ENCODE measurements at places on chromosomes 12 and 14.
A peak's percentile ranks its signal among the peaks of the same experiment; 100 is the strongest.

- no peak for DNase-seq
Measured at GRCh38 chr14:27587103-27587502, 989.3 kb upstream of the NOVA1 start.

- DNase-seq: no peak
Measured at GRCh38 chr14:35708062-35708461, 101.0 kb downstream of the RALGAPA1 start.

DNA sequence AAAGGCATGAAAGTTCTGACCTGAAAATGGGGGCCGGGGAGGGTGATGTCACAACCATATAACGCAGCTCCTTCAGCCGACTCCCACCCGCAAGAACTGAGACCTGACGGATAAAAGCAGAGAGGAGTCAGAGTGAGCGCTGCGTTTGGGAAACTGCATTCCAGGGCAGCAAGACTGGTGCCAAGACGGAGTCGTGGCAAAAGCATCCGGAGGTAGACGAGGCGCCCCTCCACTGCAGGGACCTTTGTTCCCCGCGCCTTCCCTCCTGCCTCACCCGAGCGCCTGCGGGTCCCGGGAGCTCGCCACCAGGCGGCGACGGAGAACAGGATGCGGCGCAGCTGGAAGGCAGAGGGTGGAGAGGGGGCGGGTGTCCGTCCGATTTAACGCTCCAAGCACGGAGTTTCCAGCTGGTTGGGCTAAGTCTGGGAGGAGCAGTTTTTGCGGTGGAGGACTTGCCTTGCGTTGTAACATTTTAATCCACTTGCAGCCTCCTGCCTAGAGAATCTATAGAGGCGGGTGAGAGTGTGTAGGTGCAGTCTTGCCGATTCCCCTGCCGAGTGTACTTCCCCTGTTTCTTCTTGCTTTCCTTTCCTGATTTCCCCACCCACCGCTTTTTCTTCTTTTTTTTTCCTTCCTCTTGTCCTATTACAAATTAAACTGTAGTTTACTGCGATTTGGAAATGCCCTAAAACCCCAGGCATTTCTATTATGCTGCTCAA is 1.2 kb upstream of the CPNE8 start:
- peak; percentile 67 for DNase-seq

- DNase-seq: no peak
Measured at GRCh38 chr14:58844544-58844943, 206.8 kb downstream of the DACT1 start.

- no peak for DNase-seq
Measured at GRCh38 chr12:132084621-132085290, 59.4 kb downstream of the DDX51 start.

DNA sequence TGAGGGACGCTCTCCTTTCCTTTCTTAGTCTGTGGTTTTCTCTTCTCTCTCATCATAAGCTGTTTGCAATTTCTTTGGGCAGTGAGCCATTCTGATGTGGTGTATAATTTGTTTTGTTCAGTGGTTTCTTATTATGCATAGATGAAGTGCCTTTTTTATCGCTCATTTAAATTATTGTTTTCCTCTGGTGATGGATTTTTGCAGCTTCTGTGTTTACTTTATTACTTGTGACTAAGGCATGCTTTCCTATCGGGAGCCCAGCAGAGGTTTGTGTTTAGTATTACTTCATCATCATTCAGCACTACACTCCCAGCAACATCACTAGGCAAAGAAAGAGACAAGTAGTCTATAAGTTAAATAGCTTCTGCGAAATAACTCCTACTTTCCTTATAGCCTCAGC is 586.6 kb upstream of the NOVA1 start:
- DNase-seq: no peak

DNA sequence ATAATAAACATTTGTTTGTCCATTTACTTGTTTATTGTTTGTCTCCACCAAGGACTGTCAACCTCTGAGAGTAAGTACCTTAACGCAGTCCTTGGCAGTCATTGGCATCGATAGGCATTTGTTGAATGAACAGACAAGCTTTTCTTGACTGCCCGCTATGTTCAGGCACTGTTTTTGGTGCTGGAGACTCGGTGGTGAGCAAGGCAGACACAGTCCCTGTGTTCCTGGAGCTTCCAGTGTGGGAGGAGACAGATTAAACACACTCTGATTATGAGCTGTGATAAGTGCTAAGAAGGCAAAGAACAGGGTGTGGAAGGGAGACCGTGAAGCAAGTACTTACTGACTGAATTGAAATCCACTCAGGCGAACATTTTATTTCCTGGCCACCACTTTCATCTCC is 1.2 kb downstream of the ATP6V0A2 start:
- no peak for DNase-seq

DNA sequence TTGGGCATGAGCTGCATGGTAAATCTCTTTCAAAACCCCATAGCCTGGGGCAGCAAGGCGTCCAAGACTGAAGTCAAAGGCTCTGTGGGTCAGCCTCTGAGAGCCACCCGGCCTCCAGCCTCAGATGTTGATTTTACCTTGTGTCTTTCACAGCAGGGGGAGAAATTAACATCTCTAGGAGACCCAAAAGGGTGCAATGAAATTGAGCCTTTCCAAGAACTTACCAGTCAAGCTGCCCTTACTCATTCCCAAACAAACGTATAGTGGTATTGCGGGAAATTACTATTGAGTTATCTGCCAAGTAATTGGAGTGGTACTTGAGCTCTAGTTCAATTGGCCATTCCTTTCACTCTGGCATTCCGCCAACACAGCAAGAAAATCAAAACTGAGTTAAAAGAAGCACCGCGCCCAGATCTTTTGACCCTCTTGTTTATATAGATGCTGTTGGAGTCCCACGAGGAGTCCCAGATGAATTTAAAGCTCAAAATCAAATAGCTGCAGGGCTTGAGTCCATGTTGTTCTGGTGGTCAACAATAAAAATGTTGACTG is 380.7 kb upstream of the SYT1 start:
- DNase-seq: no peak

DNA sequence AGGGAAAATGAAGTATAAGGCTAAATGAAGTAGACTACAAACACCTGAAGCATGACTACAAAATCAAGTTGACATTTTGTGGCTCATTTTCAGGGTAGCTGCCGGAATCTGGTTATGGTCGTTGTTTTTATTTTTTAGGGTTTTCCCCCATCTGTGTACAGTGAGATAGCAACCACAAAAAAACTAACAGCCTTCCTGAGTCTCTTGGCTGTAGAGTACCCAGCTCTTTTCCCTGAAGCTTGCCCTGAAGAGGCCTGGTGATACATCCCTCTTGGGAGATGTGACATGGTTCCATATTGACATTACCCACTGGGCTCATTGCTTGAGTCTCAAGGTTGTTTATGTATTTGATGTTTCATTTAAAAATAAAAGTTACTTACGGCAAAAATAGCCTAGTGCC is 424.0 kb downstream of the ZFP36L1 start:
- no peak for DNase-seq

- no peak for DNase-seq
Measured at GRCh38 chr14:24798911-24799462, 165.0 kb upstream of the GZMB start.

DNA sequence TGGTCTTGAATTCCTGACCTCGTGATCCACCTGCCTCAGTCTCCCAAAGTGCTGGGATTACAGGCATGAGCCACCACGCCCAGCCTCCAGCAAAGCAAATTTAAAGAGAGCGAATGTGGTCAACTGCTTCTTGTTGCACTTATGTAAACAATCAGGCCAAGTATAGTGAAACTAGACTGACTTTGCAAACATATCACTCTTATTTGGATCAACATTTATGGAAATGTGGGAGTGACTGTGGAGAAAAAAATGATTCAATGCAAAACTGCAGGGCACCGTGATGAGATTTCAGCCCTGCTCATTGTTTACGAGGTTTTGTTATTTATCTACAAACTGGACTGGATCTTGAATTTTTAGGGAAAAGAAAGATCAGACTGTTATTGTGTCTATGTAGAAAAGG is 28.1 kb downstream of the TMEM121 start:
- no peak for DNase-seq

GRCh38 chr12:104055686-104056388 is 5.8 kb upstream of the GLT8D2 start:
- no peak for DNase-seq

DNA sequence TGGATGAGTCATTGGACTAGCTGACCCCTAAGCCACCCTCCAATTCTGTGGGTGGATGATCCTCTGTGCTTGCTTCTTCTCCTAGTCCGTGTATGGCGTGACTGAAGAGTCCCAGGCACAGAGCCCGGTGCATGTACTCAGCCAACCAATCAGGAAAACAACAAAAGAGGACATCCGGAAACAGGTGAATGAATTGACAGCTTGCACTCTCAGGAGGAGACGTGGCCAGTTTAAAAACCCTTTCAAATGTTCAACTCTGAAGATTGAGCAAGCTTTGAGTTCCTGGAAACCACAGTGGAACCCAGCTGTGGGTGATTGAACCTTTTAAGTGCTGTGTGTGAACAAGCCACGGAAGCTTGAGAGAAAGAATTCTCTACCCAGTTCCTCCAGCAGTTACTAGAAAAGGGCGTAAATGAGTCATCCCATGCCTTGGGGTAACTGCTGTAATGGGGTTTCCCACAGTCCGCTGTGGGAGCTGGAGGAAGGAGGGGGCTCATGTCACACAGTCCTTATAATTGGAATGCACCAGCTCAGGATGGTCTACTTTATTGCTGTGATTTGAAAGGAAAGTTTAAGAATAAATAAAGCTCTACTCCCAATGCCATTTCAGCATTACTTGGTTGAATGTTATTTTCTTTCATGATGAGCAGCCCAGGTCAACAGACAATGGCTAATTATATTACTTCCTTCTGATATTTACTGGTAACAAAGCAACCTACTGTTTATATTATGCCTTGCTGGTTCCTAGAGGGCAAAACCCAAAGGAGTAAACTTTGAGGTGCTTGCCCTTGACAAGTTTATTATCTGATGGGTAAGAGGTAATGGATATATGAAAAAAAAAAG is 417.0 kb downstream of the DPF3 start:
- no peak for DNase-seq
